ENCODE measurements at places on chromosomes 1 and 21.

DNA sequence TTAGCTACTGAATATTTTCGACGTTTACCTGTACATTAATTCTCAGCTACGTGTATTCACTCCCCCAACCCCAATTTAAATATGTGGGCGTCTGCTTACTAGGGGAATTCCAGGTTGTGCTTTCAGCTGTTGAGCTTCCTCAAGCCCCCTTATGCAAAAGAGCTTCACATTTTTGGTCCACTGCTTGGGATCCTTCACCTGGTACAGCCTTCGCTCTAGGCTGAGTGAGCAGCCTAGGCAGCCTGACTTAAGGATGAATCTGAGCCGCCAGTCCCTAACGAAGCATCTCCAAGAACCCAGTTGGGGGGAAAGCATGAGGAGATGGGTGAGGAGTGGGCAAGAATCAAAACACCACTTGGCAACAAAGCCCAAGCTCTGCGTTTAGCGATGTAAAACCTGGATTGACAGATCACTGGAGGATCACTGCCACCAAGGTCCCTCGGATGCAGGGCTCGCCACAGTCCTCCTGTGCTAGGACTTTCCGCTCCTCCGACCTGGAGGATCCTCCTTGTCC is 674 bp downstream of the BCL10 start:
- no peak for DNase-seq

DNA sequence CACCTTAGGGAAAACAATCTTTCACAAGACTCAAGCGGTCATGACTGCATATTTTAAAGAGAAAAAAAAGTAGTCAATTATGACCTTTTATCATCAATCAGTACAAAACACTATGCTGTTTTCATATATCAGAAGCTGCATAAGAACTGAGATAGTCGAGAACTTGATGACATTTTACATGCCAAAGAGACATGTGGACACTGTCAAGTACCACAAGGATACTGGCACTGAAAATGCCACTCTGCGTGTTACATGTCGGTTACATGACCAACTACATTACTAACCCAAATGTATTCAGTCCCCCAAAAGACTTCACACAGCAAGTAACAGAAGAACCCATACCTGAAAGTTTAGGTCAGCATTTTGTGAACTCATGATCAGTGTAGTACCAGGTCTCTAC is 975.0 kb upstream of the ADGRL4 start:
- no peak for DNase-seq

- DNase-seq: no peak
Observed at GRCh38 chr21:37206496-37206895, 60.6 kb downstream of the VPS26C start.

- no peak for DNase-seq
Observed at GRCh38 chr1:81369833-81370232, 430.9 kb upstream of the ADGRL2 start.

- no peak for DNase-seq
Observed at GRCh38 chr1:43549921-43550597, 19.4 kb downstream of the PTPRF start.

GRCh38 chr1:228744356-228744755 is 9.1 kb downstream of the RHOU start:
- DNase-seq: no peak

GRCh38 chr1:1703796-1704195 is 11.2 kb upstream of the SLC35E2B start:
- no peak for DNase-seq

- no peak for DNase-seq
Observed at GRCh38 chr1:24235921-24236788, 49.1 kb upstream of the IFNLR1 start.

DNA sequence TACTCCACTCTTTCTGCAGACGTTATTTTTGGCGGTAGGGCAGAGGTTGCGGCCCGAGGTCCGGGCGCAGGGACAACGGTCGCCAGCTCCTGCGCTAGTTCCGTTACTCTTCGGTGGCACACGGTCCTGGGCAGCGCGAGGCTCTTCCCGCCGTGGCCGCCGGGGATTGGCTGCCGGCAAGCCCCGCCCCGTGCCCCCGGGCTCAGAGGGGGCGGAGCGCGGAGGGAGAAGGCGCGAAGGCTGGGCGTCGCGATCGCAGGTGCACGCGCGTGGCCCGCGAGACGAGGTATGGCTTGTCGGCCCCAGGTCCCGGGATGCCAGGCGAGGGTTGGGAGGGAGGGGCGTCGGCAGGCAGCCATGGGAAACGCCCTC is 518 bp upstream of the SHE start:
- no peak for DNase-seq

- DNase-seq: no peak
Observed at GRCh38 chr1:215111916-215112315, 29.4 kb downstream of the KCNK2 start.

DNA sequence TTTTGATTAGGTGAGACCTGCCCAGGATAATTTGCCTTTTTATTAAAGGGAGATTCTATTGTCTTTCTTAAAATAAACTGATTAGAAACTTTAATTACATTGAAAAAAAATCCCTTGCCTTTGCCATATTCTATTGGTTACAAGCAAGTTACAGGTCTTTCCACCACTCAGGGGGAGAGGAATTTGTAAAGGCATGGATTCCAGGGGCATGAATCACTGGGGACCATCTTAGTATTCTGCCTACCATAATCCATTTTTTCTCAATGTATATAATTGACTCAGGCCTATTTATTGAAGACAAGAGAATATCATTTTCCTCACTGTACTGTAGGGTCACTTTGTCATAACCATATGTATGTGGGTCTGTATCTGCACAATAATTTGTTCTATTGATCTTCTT is 124.3 kb upstream of the PDE4B start:
- DNase-seq: no peak

DNA sequence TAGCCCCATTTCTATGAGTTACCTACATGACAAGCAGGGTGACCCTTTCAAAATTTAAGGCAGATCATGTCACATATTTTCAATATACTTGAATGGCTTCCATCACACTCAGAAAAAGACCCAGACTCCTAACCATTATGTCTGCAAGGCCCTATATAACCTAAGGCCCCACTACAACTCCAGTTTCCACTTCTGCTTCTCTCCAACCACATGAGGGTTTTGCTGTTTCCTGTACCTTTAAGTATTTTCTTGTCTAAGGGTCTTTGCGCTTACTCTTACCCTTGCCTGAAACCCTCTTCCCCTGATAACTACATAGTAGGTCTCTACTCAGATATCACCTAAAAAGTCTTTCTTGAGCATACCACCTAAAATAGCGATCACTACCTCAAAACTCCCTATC is 46.1 kb downstream of the SGIP1 start:
- DNase-seq: no peak

DNA sequence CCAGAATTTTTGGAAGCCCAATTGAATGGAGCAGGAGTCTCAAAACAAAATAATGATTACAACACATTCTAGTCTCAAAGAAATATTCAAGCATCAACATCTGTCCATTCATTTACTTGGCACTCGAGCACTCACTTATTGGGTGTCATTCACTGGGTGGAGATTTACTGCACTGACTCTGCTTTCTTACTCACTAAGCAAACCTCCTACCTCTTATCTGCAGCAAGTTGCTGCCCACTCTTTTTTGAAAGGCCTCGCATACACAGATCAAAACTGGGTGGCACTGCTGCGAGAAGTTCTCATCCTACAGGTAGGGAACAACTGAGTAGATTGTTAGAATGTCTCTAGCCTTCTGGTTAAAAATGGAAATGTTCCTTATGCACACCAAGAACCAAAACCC is 18.0 kb downstream of the RHBDL2 start:
- DNase-seq: no peak

DNA sequence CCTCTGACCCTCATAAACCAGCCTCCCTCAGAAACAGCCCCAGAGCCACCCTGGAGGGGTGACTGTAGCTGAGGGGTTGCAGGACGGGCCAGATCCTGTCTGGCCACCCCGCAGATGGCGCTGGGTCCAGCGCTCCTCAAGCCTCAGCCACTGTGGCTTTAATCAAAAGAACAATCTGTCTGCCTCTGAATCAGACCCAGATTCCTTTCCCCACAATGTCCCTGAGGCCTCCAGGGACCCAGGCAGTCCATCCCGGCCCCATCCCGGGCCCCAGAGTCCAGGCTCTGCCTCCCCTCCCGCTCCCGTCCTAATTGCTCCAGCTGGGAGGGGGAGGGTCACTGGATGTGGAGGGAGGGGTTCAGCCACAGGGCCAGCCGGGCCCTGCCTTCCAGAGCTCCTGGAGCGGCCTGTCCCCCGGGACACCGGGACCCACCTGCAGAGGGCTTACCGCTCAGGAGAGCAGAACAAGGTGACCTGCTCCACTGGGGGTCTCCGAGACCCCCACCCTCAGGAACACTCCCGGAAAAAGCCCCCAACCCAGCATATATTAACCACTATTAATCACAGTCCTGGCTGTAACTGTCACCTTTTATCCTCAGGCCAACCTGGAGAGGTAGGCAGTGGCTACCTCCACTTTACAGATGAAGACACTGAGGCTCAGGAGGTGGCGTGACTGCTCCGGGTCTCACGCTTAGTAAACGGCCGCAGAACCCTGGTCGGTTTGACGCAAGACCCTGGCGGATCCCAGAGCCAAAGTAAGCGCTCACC is 836 bp upstream of the FBLIM1 start:
- DNase-seq: no peak

DNA sequence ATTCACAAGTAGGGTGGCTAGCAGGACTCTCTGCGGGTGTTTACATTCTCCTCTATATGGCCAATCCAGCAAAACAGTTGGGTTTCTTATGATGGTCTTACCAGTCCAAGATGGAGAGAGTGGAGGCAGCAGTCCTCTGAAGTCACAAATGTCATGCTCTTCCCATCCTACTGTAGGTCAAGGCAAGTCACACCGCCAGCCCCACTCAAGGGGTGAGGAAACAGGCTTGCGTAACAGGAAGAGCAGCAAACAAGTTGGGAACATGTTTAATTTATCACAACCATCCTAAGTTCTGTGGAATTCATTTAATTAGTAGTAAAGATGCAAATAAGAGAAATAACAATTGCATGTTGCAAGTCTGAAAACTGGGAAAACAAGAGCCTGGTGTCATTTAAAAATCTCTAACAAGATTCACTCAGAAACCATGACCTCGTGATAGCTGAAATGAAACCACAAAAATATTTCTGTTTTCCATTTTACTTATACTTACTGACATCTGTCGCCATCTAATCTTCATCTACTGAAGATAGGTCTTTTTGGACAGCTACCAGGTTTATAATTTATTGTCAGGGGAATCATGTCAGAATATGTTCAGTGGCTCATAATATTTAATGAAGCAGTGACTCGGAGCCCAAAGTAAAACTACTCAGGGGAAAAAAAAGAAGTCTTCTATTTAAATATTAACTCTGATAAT is 349.1 kb upstream of the FMN2 start:
- no peak for DNase-seq

DNA sequence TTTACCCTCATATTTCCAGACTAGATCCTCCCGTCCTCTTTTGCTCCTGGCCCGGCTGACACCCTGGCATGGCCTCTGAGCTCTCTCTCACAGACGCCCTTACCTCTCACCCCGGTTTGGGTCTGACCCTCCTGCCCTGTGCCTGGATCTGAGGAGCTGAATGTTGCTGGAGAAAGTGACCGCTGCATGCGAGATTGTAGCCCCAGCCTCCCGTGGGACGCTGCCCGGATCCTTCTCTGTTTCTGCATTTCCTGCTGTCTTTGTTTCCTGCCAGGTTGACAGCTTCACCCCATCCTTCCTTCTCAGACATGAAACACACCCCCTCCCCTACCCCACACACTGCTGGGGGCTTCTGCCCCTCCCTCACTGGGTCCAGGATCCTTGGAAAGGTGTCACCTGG is 9.5 kb downstream of the FAM131C start:
- no peak for DNase-seq

GRCh38 chr1:29344336-29344735 is 108.0 kb downstream of the PTPRU start:
- DNase-seq: no peak

GRCh38 chr1:24868016-24868875 is 61.8 kb downstream of the RUNX3 start:
- no peak for DNase-seq

DNA sequence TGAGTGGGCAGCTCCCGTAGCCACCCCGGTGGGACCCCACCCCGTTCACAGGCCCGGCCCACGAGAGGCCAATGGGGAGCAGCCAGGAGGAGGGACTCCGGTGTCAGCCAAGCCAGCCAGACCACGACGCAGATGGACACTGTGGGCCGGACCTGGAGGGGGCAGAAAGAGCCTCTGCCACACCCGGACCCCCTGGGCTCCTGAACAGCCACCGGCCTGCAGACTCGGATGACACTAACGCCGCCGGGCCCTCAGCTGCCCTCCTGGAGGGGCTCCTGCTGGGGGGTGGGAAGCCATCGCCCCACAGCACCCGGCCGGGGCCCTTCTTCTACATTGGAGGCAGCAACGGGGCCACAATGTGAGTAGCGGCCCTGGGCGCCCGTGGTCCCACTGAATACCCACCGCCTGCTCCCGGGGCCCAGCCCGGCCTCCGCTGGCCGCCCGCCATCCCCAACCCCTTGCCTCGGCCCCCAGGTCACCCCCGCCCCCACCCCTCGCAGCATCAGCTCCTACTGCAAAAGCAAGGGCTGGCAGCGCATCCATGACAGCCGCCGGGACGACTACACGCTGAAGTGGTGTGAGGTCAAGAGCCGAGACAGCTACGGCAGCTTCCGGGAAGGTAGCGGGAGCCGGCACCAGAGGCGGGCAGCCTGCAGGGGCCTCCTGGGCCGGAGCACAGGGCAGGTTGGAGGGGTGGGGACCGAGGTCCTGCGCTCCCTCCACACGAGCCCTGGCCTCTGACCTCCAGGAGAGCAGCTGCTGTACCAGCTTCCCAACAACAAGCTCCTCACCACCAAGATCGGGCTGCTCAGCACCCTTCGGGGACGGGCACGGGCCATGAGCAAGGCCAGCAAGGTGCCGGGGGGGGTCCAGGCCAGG is 6.5 kb downstream of the TTLL10 start:
- no peak for DNase-seq

DNA sequence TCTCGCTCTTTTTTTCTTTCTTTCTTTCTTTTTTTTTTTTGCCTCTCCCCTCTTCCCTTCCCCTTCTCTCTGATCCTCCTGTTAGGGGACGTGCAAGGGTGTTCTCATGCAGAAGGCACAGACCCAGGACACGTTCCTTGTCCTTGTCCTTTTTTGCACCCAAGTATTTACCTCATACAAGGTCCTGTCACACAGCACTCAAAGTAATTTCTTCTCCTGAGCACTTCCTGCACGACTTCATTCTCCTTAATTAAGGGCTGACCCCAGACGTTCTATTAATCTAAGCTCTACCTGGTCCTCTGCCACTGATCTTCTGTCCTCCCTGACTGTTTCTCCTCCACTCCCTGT is 424 bp upstream of the PCNX2 start:
- no peak for DNase-seq

- DNase-seq: no peak
Observed at GRCh38 chr1:186605762-186606350, 74.4 kb downstream of the PTGS2 start.
